CD8-positive, alpha-beta T cell (primary cell): ENCODE measurements at places on chromosomes 2 and 18.

DNA sequence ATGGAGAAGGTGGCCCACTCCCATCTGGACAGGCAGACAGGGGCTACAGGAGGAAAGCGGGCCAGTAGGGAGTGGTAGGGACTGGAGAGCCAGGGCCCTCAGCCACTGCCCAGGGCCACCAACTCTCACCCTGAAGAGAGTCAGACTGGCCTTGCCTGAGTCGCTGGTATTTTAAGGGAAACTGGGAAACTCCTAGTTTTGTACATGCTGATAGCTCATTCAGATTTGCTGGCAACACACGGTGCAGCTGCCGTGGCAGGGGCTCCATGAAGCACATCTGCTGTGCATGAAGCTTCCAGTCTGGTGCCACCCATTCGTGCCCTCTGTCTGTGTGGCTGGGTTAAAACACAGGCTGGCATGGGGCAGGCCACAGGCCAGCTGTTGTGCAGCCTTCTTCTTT, 137.3 kb upstream of the GLI2 start:
- DNase-seq = no peak

- no peak for DNase-seq
Observed at GRCh38 chr2:49860170-49860569, 705.9 kb upstream of the FSHR start.

DNA sequence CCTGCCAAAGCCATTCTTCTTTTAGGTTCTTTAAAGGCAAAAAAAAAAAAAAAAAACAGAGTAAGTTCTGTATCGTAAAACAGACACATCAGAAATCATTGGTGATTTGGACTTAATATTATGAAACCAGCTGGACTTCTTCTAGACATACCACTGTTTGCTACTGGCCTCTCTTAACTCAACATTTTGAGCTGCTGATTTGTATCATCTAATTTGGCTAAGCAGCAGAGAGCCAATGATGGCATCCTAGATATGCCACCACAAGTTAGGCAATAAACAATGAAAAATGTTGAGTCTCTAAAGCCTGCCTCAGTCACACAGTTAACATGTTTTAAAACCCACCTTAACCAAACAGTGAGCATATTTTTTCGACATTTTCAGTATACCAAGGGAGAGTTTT, 1034.3 kb upstream of the NXPH2 start:
- no peak for DNase-seq

DNA sequence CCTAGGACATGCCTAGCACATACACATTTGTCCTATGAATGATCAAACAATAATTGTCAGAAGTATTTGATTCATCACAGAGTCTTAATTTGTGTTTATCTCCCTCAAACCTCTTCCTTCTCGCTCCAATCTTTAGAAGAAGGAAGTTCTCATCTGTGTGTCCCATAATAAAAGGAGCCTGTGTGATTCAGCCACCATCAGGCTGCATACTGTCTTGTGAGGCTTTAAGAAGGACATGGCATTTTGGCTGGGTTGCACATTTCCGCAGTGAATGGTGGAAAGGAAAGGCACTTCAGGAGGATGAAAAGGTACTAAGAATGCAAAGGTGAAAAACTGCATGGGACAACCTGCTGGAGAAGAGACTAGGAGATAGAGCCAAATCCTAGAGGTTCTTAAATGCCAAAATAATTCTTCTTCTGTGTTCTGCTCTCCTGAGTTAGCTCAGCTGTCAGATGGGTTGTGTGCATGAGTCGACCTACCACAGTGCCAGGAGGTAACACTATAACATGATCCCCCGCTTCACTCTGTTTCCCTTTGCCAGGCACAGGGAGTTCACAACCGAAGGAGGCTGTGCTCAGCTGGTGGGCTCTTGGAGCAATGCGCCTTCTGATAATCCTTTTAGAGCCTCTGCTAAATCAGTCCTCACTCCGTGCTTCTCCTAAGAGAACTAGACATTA, 120.1 kb downstream of the IRS1 start:
- DNase-seq = no peak

GRCh38 chr2:134683561-134684112, 35.2 kb downstream of the TMEM163 start:
- no peak for DNase-seq

DNA sequence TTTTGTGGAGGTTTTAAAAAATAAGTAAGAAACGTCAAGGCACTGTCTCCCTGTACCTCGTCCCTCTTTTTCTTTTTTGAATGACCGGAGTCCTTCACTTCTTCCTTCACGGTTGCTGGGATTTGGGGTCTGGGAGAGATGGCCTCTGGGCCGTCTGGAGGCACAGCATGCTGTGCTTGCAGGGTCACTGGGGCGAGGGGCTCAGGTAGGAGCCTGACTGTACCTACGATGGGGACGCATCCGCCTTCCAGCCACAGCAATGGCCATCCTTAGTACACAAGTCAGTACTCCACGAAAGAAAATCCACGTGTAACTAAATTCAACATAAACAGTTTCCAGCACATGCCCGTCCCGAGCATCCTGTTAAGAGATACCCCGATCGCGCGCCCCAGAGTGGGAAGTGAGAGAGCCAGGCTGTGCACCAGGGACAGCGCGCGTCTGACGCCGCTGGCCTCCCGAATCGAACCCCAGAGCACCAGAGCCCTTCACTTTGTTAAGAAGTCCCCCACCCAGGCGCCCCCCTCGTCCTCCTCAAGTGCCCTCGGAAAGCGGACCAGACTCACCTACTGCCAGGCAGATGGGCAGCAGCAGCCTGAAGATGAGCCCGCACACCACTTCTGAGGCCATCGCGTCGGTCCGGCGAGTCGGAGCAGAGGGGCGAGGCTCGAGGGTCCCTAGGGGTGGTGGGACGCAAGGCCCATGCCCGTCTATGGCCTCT, 1.2 kb downstream of the PIEZO2 start:
- DNase-seq = no peak

- no peak for DNase-seq
Observed at GRCh38 chr2:240182476-240182875, 42.0 kb upstream of the OTOS start.

- no peak for DNase-seq
Observed at GRCh38 chr2:70943205-70943871, 7.6 kb downstream of the ATP6V1B1 start.

DNA sequence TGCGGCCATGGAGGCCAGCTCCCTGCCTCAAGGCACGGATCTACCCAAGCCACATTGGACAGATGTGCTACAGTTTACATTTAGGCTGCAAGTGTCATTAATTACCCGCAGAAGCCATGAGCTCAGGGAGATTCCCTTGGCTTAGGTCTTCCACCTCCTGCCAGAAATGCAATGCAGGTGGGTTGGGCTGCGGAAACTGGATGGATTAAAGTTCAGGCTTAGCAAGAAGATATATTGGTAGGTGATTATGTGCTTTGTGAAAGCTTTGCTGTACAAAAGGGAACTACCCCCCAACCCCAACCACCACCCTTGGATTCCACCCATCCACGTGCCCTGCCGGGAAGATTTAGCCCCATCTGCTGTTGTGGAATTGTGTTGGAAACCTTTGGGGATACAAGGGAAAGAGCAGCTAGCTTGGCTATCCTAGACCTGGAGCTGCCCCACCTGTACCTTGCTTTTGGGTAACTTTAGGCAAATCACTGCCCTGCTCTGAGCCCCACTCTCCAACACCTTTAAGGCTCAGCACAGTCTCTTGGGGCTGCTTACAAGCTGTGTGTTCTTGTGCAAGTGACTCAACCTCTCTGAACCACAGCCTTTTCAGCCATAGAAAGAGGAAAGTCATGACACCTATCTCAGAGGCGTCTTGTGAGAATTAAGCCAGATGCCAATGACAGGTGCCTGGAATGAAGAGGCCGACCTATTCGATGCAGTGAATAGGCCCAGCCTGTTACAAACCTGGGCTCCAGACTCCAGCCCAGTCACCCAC, 141.6 kb upstream of the GLI2 start:
- no peak for DNase-seq

GRCh38 chr2:42169874-42170521, 845 bp downstream of the EML4 start:
- no peak for DNase-seq

DNA sequence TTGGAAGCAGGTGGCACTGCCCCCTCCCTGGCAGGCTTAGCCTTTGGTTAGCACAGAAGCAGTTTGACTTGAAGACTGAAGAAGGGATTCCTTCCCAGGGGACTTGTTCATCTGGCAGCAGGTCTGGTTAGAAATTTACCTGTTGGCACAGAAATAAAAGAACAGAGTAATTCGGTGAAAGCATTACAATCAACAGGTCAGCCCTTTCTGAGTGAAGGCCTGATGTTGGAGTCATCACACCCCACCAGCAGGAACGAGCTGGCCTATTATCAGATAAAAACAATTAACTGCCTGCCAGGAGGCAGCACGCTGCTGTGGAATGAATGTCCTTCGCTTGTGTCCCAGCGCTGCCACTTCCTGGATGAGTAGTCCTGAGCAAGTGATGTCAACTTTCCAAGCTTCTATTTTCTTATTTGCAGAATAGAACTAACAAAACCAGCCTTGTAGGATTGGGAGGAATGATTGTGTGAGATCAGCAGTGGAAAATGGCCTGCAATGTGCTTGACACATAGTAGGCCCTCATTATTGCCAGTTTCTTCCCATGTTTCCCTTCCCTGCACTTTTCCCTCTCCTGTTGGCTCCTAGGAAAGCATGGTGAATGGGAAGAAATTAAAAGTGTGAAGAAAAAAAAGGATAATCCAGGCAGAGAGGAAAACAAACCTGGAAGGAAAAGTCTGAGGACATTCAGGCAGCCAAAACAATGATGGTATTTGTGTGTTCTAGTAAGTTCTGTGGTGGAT, 29.0 kb downstream of the LGALSL start:
- no peak for DNase-seq

- no peak for DNase-seq
Observed at GRCh38 chr2:156430236-156430979, 5.8 kb upstream of the GPD2 start.

- DNase-seq = peak; percentile 13
Observed at GRCh38 chr18:62716619-62717168, 1.4 kb downstream of the PHLPP1 start.

- DNase-seq = no peak
Observed at GRCh38 chr2:117190856-117191559, 623.5 kb upstream of the DDX18 start.

GRCh38 chr2:151627353-151627752, 106.9 kb downstream of the NEB start:
- DNase-seq = no peak

- no peak for DNase-seq
Observed at GRCh38 chr2:187586011-187586641, 31.9 kb upstream of the TFPI start.

- no peak for DNase-seq
Observed at GRCh38 chr18:78688249-78688648, 291.4 kb upstream of the SALL3 start.

DNA sequence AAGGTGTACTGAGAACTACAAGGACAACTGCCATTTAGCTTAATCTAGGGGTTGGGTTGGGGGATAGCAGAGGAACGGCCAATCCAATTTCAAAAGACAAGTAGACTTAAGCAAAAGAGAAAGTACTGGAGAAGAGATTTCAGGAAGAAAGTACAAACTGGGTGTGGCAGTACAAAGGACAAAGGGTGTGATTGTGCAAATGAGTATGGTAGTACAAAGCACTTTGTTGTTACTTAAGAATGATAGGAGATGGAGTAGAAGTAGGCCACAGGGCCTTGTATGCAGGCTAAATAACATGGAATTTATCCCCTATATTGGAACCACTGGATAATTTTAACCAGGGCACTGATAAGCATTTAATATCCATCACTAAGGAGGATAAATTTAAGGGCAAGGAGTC, 4.7 kb upstream of the ORC2 start:
- no peak for DNase-seq
